ENCODE measurements at places on chromosomes 7 and 10. TPM values are rescaled to one million over a fixed set of nuclear protein-coding genes. Genes with fewer than 3 reads are reported as not detected.

The VAX1 gene
- not detected for total RNA-seq

The CYP3A7 gene
- total RNA-seq: 0.30 TPM

The NXPH1 gene
- not detected for total RNA-seq

The GLRX3 gene
- 44.3 TPM for total RNA-seq

The GIMAP5 gene
- 4.6 TPM for total RNA-seq

The SLC35G1 gene
- total RNA-seq: 4.1 TPM

The FAM13C gene
- 18.5 TPM for total RNA-seq

GRCh38 chr7:158133515-158134271 lies 453.9 kb downstream of the PTPRN2 start:
- DNase-seq: peak; percentile 56

DNA sequence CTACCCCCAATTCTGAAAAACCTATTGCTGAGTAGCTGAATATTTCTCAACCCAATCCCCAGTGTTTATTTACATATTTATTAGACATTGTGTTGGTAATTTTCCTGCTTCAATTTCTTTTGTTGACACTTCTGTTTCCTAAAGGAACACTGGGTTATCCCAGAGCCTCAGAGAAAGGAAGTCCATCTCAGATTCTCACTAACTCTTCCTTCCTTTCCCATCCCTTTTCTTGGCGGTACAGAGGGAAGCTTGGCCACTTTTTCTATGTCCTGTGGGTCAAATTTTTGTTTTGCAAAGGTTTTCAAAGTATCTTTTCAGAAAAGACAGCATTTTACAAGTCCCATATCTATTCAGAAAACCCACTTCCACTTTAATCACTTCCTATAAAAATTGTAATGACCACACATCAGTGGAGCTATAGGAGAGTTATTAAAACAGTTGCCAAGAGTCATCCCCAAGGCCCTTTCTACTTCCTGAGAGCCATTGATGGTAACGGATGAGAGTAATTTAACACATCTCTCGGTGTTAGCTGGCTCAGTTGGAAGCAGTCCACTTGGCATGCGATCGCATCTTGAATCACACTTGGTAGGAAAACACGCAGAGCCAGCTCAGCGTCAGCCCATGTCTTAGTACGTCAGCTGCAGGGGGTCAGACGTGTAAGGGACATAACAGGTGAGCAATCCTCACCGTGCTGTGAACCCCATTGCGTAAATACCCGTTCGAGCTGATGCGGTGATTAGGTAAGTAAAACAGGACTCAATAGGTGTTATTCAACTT lies 231.1 kb upstream of the ADARB2 start:
- DNase-seq: no peak

- peak; percentile 31 for DNase-seq
Observed at GRCh38 chr7:584122-584465, 64.4 kb upstream of the PDGFA start.

DNA sequence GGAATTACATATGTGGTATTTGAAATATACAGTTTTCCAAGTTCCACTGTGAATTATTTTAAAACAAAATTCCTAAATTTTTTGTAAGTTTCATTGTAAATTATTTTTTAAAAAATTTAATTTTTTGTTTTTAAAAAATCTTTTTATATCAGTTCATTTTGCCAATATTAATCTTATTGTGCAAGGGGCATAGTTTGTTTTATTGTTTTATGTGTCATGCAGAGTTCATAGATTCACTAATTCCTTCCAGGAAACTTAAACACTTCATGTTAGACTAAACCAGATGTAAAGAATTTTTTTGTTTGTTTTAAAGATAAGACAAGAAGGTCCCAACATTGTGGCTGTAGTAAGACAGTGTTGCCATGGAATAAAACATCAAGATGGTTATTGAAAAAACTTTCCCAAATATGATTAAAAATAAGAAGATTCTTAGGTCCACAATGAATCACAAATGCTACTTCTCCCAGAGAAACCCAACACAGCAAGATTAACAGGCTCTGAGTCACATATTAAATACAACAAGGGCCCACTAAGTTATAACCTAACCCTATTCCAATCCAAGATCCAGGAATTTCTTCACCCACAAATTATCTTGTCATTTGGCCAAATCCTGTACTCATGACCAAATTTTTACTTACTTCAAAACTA lies 464.7 kb upstream of the IGFBP3 start:
- no peak for DNase-seq

GRCh38 chr10:22900841-22901601 lies 26.8 kb upstream of the ARMC3 start:
- no peak for DNase-seq

DNA sequence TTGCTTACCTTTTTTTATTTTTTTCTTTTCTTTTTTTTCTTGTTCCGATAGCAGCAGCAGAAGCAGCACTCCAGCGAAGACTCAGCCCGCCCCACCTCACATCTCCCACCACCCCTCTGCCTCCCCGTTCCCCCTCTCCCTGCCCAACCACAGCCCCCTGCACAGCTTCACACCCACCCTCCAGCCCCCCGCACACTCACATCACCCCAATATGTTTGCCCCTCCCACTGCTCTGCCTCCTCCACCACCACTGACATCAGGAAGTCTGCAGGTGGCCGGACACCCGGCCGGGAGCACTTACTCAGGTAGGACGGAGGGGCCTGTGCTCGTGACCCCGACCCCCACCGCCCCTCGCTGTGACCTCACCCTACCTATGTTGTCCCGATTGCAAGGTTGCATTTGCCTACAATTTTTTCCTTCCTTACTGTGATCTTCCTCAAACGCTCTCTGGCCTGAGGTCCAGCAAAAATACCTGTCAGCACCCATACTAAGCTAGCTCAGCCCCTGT lies 367.2 kb upstream of the GALNT17 start:
- DNase-seq: no peak

DNA sequence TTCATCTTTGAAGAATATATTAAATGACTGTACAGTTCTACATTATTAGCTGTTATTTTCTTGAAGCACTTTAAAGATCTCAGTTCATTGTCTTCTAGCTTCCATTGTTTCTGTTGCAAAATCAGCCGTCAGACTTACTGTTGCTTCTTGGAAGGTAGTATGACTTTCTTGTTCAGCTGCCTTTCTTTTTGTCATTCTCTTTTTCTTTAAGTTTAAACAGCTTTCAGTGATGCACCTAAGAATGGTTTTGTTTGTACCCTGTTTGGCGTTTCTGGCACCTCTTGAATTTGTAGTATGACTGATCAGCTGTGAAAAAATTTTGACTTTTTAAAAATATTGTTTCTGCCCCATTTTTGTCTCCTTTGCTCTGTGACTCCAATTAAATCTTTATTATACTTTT lies 9.3 kb downstream of the MKLN1 start:
- no peak for DNase-seq

- no peak for DNase-seq
Observed at GRCh38 chr7:45173596-45174327, 16.2 kb downstream of the RAMP3 start.

DNA sequence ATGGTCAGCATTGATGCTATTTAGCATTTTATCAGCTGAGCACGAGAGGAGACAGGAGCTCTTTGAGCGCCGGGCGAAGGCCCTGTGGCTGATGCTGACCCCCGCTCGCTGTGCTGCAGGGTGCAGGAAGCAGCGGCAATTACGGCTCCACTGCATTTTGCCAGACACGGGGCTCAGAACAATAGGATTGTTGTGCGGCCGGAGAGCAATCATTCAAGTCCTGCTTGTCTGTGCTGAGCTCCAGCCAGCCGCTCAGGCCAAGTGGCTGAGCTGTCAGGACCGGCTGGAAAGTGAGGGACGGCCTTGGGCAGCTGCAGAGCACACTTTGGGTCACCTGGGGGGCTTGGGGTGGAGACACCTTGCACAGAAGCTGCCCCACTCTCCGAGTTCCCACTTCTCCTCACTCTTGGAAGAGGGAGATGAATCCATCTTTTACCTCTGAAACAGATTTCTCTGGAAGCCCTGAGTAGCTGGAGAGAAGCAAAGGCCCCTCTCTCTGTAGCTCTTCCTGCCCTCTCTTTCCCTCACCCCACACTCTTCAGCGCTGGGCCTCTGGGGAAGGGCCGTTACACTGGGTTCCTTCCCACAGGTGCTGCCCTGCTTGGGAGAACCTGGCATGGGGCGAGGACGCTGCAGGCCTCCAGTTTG lies 17.3 kb upstream of the ADARB2 start:
- DNase-seq: no peak

DNA sequence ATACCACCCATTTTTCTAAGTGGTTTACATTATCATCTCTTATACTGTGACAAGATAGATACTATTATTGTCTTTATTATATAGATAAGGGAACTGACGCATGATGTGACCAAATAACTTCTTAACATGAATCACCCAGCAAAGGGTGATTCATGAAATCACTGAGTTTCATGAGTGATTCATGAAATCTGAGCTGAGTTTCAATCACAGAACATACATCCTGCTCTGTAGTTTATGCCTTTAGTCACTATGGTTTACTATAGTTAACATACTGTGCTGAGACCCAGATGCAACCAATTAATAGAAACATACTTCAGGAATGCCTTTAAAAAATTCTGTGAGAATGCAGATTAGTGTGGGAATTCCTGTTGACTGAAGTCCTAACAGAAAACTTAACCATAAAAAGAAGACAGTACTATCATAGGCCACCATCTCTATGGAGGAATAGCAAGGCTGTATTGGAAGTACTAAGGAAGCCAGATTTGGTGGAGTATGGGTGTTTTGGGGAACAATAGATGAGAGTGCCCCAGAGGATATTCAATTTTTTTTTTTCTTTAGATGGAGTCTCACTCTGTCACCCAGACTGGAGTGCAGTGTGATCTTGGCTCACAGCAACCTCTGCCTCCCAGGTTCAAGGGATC lies 43.1 kb upstream of the SEMA3A start:
- DNase-seq: no peak

DNA sequence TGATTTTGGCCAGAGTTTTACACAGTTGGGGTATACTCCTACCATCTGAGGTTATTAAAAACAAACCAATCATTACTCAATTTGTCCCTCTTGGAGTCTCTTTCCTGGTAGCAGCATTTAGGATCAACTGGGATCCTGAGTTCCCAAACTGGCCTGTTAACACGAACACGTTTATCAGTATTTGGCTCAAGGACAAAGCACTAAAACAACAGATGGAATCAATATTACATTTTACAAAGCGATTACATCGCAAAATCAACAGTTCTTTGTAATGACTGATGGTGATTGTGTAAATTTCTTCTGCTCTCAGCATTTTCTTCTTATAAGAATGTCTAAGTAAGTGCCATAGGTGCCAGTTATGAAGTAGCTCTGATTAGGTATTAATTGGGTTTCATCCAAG lies 582.9 kb upstream of the ANKRD30A start:
- no peak for DNase-seq

DNA sequence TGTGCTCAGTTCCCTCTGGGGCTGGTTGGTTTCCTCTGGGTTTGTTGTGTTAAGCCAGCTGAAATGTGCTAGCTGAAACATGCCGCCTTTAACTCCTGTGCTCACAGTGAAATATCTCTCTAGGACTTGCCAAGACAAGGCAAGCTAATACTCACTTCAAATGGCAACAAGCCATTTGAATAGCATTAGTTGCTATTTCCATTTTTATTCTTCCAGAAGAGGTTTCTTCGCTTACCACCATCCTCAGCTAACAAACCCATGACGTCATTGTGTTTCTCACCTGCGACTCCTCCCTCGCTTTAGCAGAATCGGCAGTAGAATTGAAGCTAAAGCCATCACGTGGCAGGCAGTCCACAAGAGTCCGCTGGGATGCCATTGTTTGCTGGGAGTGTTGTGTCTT lies 61.3 kb downstream of the ZNF22 start:
- DNase-seq: no peak

DNA sequence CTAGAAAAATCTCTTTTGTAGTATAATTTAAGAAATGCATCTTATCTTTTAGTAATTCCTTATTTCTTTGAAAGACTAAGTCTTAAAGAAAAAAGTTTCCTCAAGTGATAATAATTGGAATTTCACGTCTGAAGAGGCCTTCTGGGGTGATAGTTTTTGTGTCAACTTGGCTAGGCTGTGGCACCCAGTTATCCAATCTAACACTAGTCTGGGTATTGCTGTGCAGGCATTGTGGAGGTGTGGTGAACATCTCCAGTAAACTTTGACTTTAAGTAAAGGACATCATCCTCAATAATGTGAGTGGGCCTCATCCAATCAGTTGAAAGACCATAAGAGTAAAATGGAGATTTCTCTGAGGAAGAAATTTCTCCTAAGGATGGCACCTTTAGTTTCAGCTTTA lies 2.3 kb upstream of the TUBAL3 start:
- DNase-seq: no peak

DNA sequence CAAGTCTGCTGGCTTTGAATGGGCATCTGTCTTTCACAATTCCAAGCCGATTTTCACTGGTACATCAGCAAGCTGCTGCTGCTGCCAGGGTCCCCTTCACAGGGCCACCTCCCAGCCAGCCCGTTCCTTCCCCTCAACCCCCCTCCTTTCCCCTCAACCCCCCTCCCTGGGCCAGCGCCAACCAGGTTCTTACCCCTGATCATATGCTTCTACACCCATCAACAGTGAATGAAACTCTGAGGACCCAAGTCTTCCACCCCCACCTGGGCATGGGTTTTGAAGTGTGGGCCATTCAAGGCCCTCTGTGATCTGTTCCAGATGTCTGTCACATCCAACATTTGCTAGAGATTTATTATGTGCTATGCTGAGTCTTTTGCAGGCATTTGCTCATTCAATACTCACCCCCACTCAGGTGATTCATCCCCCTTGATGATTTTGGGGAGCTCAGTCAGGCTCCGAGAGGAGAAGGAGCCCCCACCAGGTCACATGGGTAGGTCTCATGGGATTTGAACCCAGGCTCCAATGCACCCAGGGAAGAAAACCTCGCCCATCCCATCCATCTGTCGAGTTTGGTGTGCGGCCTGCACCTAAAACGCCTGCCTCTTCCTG lies 52.7 kb upstream of the FOXK1 start:
- no peak for DNase-seq

DNA sequence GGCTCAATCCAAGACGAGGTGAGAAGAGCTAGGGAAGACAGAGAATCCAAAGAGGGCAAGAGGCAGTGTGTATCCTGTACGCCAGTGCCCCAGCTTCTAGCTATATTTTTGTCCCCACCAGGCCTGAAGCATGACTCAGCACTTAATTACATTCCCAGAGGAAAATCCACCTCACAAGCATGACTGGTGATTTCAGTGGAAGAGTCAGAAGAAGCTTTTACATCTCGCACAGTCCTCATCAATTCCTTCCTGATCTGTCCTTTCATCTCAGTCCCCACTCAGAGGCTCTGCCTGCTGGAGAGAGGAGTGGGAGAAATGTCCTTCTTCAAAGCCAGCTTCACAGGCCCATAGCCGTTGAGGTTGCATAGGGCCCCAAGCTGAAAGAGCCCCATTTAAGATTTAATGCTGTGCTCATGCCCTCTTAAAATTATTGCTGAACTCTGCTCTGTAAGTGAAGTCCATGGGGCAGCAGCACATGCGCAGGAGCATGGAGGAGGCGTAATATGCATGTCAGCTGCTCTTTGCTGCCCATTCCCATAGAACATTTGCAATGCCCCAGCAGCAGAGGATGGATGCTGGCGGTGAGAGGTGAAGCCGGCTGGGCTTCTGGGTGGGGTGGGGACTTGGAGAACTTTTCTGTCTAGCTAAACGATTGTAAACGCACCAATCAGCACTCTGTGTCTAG lies 39.0 kb upstream of the AOAH start:
- DNase-seq: no peak

GRCh38 chr10:3564346-3565002 lies 220.5 kb downstream of the KLF6 start:
- no peak for DNase-seq

Measured in lower leg skin (tissue), 4 donors.